ENCODE measurements at places on chromosomes 3 and 15.

GRCh38 chr3:13553686-13554085 lies 4.8 kb downstream of the FBLN2 start:
- DNase-seq, result no peak

DNA sequence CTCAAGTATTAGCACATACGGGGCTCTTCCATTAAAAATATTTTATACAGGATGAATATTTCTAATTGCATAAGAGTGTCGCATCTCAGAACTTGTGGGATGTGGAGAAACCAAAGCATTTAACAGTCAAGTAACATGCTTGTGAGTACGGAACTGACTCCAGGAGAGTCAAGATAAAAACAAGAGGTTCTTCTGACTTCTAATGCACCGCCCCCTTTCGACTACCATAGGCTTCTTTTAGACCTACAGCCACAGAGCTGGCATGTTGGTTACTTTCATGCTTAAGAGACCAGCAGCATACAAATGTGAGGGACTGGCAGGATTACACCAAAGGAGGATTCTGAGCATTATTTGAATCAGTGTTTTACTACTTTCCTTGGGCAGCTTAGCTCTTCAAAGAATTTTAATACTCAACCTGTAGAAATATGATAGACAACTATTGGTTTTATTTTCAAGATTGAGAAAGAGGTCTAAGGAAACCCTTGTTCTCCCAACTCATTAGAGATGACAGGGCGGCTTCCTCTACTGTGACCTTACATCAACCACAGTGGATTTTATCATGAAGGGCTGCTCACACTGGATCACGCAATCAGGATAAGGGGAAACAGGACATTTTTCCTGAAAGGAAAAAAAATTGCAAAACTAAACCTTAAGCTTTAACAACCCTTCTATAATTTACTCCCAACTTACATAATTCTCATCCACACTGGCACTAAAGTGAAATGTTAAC lies 14.0 kb downstream of the ETV5 start:
- DNase-seq, result no peak

GRCh38 chr3:144369129-144369879 lies 397.7 kb downstream of the DIPK2A start:
- no peak for DNase-seq

GRCh38 chr3:111331912-111332311 lies 210.1 kb upstream of the CD96 start:
- no peak for DNase-seq

DNA sequence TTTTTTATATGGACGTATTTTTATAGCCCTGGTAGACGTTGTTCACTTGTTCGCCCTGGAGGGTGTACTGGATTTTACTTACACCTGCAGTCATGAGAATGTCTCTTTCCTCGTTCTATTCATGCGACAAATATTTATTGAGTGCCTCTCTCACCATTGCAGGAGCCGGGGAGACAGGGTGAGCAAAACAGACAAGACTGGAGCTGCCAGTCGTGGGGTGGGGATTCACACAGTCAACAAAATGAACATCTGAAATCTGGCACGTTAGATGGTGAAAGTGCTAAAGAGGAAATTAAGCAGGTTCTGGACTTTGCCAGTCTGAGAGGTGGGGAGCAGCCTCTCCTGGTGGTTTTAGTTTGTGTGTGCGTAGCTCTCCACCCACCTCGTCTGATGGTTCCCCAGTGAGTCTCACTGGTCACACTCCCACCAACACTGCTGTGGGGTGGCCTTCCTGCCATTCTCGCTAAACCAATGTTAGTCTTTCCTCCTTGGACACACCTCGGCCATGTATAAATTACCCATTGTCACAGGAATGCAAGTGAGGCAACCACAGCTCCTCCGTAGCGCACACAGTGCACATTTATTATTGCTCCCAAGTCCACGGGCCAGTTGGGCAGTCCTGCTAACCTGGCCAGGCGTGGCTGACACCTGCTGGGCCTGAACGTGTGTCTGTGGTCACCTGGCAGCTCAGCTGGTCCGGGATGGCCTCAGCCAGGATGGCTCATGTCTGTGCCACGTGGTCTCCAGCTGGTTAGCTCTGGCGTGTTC lies 31.5 kb downstream of the FBLN2 start:
- DNase-seq, result no peak

- no peak for DNase-seq
Measured at GRCh38 chr3:149120051-149120972, 9.1 kb upstream of the HPS3 start.

DNA sequence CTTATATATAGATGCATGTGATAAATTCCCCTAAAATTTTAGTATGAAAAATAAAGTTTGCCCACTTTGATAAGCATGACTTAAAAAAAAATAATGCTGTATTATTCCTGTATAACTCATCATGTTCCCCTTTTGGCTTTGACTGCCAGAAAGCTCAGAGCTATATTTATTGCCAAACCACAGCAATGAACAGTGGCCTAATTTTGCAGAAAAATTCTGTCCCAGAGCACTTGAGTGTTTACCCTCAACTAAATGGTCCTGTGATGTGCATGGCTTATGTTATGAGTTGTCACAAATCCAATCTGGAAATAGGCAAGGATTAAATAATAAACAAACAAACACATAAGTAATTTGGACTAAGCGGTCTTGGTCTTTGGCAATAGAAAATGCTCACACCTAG lies 276.7 kb downstream of the SLC9A9 start:
- DNase-seq, result peak; percentile 31

- DNase-seq, result peak; percentile 93
Measured at GRCh38 chr3:171809861-171810628, at the start of gene PLD1. Gene PLD1 (minus strand): TSS chr3:171810483. CDS start chr3:171738051, 72,432 bp downstream.

DNA sequence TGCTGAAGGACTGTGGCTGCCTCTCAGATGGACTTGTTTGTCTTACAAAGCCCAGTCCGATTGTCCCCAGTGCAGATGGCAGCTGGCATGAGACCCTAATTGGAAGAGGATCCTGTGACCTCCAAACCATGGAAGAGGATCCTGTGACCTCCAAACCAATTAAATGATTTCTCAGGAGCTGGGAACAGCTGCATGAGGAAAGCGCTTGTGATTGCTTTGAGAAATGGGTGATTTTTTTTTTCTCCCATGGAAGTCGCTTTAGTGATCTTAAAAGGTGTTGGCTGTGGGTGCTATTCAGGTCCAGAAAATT lies 68.4 kb upstream of the LARS2 start:
- DNase-seq, result no peak

DNA sequence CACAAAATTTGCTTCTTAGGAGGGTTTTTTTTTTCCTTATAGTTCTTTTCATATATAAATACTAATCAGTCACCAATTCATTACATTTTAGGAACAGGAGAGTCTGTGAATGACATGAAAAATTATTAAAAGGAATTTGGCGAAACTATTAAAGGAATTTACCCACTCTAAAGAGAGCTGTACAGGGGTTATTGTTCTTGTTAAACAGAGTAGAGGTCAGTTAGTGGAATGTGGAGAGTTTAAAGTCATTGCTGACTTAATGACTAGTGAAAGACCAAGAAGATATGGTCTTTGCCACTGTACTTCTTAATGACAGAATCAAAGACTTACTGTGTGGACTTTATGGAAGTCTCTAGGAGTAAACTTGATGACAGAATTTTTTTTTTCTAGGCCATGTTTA lies 333.6 kb upstream of the C2CD4B start:
- no peak for DNase-seq

DNA sequence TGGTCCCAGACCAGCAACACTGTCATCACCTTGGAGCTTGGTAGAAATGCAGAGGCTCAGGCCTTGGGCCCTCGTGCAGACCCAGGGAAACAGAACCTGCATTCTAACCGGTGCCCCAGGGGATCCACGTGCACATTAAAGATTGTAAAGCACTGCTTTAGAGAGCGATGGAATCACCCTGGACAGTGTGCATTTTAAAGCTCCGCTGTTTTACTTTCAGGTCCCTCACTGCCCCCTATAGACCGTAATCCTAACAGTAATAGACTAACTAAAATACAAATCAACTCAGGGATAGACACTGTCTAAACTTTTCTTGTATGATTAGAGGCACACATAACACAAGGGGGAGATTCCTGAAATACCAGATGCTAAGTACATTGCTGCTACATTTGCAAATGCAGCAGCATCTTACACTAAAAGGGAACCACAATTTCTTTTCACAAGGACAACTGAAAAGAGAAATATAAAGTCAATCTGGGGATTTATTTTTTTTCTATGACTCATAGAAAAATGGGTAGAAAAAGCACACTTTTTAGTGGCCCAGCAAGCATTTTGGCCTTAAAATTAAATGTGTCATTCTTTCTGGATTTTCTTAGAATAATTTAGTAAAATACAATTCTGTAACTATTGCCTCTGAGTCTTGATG lies 10.5 kb upstream of the SH3GL3 start:
- no peak for DNase-seq

- DNase-seq, result peak; percentile 58
Measured at GRCh38 chr15:34049112-34049511, 10.1 kb upstream of the AVEN start.

DNA sequence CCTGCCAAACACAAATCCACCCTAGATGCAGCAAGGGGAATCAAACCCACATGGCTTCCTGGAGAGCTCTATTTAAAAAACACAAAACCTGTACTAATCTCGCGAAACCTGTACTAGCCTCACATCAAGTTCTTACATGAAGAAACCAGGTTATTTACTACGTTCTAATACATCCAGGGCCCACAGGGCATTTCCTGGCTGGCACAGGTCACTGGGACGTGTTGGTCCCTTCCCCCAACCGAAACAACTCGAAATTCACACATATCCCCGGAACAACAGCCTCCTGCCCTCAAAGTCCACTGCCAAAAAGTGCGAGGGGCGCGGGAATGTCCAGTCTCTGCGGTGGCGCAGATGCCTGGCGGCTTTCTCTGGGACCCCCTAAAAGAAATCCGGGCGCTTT lies 955 bp downstream of the CDCP1 start:
- no peak for DNase-seq

DNA sequence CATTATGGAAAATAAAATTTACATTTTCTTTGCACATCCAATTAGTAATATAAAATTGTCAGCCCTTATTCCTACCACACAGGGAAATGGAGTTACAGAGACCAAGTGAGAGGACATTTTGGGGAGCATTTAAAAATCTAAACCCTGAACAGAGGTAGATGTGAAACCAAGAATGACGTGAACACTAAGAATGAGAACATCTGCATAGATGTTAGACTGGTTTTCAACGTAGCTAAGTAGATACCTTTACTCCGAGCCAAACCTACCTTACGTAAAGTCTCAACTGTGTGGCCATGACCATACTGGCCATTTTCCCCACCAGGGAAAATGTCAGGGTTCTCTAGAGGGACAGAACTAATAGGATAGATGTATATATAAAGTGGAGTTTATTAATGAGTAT lies 51.4 kb upstream of the THBS1 start:
- DNase-seq, result no peak

DNA sequence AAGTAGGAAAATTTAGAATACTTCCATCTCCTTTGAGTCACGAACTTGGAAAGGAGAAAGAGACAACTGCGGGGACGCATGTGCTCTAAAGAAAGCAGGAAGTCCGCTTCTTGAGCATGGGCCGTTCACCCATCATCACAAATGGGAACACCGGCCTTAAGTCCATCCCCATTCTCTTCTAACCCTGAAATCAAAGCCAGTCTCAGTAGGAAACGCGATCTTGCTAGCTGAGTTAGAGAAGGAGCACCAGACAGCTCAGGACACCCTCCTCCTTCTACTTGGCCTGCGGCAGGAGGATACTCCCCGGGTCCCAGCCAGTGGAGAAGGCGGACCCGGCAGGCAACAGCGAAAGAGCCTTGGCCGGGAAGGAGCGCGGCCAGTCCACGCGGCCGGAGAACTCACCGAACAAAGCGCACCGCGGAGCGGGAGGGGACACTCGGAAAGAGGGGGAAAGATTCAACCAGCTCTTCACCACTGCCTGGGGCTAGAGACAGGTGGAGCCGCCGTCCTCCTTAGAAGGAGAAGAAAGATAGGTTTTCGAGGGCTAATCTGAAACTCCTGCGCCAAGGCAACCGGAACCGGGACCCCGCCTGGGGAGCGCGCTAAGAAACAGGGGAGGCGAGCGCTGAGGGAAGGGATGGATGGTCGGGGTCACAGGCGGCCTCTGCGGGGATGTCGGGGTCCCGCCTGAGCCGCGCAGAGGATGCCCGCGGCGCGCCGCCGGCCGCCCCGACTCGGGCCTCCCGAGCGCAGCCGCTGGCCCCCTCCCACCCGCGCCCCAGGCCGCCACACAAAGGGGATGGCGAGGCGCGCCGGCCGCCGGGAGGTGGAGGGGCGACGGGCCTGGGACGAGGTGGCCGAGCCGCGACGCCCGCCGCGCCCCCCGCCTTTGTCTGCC lies 818 bp downstream of the SLC4A7 start:
- peak; percentile 49 for DNase-seq
